ENCODE measurements at places on chromosomes 4 and X. TPM values are rescaled to one million over a fixed set of nuclear protein-coding genes. Genes with fewer than 3 reads are reported as not detected.

DNA sequence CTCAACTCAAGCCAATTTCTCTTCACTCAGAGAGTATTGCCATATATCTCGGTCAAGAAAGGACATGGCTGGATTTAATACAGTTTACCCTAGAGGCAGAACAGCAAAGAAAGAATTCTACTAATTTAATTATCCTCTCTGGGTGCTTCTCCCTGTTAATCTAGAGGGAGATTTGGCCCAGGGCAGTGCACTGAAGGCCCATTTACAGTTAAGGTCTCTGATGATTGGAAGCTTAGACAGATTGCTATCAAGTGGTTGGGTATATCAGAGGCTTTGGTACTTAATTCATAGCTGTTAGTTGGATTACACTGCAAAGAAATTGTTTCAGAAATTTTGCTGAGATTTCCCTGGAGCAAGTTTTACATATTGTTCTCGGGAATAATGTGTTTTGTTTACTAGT, 4.6 kb upstream of the CNKSR2 start:
- no peak for DNase-seq

GRCh38 chr4:98399915-98400314, 138.7 kb downstream of the RAP1GDS1 start:
- no peak for DNase-seq

DNA sequence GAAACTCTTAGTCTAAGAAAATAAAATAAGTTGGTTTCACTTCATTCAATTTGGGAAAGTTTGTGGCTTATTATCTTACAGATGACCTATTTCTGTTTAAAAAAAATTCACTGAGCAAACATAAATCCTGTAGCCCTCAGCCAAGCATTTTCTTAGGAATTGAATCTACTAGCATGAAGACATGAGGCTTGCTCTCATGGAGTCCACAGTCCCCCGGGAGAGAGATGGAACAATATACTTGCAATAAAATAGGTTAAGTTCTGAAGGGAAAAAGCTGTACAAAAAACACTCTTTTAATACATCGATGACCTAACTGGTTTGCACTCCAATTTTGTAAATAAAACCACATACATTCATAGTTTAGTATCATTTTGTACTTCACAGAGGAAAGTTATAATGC, 642.6 kb upstream of the FAM241A start:
- DNase-seq = no peak

- DNase-seq = no peak
These were observed 42.7 kb downstream of the METAP1 start for GRCh38 chr4:99038213-99038612.

Gene MTMR8
- total RNA-seq = 0.37 TPM

- no peak for DNase-seq
These were observed 230.1 kb upstream of the FAT4 start for GRCh38 chr4:125084608-125085007.

- no peak for DNase-seq
These were observed 48.2 kb downstream of the RBM47 start for GRCh38 chr4:40581254-40582140.

GRCh38 chrX:154431341-154431740, 2.9 kb downstream of the ATP6AP1 start:
- DNase-seq = no peak

DNA sequence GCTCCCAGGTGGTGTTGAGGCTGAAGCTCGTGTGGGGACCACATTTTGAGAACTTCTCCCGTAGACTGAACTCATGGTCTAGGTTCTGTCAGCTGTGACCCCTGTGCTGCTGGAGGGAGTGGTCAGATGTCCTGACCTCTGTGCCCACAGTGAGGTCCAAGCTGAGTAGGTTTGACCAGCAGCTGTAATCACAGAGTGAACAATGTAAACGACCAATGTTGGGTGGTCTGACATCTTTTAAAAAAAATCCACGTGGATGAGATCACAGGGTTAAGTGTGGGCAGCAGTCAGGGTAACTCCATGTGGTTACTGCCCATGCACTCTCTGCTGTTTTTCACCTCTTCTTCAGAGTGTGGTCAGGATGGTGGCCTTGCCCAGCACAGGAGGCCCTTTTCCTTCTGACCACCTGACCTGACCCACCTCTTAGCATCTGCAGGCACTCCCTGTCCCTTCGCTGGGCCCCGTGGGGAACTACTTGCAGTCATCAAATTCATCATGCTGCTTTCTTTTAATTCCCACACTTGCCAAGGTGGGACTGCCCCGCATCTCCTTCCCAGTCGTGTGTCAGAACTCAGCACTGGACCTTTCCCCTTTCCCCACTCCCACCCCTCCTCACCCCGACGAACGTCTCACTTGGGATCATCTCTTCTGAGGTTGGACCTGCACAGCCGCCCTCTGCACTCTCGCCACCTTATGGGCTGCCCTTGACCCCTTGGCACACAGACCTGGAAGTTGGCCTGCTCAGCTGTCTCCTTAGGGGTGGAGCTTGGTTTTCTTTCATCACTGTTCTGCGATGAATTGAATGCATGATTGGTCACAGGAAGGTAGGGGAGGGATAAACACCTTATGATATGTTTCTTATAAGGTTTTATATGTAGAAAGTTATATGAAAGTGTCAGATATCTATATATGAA, 120.1 kb downstream of the PTTG2 start:
- no peak for DNase-seq

GRCh38 chr4:27594922-27595321, 734.3 kb downstream of the STIM2 start:
- no peak for DNase-seq

- DNase-seq = no peak
These were observed 31.4 kb downstream of the VCX2 start for GRCh38 chrX:8139716-8140115.

DNA sequence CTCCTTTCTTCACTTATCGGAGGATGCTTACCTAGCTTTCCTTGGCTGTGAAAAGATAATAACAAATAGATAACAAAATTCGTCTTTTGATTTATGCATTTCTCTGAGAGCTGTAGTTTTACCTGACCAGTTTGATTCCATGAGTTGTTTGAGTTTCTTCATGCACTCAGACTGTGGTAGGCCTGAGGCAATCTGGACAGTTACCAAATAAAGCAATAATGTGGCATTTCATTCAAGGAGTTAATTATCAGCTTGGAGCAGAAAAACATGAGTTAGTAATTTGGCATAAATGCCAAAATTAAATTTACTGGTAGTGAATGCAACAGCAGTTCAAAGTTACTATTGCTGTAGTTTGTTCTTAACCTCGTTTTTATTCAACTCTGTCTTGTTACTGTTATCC, 53.5 kb downstream of the FABP2 start:
- no peak for DNase-seq

Gene TLR1
- total RNA-seq = 8.9 TPM

DNA sequence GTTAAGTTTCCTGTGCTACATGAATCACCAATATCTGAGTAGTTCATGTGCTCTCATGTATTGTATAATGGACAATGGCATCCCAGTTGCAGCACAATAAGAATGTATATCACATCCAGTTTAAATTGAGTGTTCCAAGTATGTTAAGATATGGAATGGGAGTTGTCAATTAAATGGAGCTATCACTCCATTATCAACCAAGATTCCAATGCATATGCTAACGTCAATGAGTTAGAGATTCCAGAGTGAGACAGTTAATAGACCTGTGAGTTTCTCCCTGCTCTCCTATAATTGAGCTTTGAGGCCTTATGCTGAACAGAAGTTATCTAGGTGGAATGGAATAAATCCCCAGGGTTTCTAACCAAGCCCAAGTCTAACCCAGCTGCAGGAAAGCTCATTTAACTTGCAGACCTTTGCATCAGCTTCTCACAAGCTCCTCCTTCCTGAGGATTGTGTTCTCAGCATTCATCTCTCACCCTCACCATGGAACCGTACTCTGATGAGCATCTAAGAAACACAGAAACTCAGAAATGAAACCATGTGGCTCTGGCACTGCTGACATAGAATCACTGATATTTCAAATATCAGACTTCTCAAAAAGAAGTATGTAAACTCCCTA, 84.8 kb downstream of the TIGD2 start:
- DNase-seq = no peak

Gene HTT-AS
- total RNA-seq = not detected

Gene XAGE1B
- total RNA-seq = 1.1 TPM

DNA sequence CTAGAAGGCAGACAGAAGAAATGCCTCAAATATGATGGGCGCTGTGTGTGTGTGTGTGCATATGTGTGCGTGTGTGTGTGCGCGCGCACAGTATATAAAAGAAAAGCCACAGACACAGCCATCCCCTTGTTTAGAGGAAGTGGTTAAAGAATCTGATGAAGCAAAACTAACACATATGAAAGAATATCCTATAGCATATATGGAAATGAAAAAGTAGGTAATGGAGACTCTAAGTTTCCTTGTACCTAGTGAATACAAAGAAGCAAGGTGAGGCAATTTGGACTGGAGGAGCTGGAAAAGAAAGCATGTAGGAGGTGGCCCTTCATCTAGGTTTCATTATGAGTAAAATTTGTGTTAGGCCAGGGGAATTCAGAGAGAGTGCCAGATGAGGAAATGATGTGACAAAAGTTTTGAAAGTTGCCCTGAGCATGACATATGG, 58.6 kb upstream of the MCF2 start:
- DNase-seq = no peak

GRCh38 chr4:64598066-64598465, 188.8 kb upstream of the TECRL start:
- DNase-seq = no peak

DNA sequence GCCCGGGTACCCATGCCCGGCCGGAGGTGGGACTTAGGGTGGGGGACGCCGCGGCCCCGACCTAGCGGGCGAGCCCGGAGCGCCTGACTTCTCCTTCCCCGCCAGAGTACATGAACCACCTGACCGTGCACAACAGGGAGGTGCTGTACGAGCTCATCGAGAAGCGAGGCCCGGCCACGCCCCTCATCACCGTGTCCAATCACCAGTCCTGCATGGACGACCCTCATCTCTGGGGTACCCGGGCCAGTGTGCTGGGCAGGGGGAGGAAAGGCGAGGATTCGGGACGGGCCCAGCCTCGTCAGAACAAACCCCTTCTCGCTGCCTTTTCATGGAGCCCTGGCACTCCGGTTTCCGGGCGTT, 622 bp downstream of the TAFAZZIN start:
- no peak for DNase-seq

Gene IQSEC2
- total RNA-seq = 10.7 TPM

Gene GAB1
- 81.7 TPM for total RNA-seq

- no peak for DNase-seq
These were observed 57.1 kb downstream of the RELL1 start for GRCh38 chr4:37628977-37629609.

Gene THAP9
- total RNA-seq = 3.0 TPM

Gene NWD2
- total RNA-seq = 0.08 TPM

DNA sequence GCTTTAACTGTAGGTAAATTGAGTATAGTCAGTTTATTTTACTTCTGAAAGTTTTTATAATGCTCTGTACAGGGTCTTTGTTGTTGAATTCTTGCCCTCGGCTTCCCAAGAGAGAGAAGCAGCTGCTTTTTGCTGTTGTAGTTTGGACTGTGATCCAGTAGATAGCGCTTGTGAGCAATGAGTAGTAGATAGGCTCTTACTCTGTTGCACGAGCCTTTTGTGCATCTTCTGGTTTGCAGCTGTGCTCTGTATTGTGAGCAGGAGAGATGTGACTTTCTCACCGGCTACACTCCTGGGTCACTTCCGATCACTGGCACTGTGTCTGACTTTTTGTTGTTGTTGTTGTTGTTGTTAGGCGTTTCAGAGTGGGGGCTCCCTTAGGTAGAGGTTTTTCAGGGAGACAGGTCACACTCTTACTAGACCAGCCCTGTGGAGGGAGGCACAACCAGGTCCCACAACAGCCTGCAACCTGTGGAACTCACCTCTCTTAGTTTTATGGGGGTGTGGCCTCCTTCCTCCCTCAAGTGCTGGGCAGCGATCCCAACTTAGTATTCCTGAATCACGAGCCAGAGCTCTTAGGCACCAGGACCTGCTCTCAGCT, 822.1 kb upstream of the GALNTL6 start:
- no peak for DNase-seq

GRCh38 chr4:44522761-44523445, 74.3 kb upstream of the KCTD8 start:
- DNase-seq = no peak

DNA sequence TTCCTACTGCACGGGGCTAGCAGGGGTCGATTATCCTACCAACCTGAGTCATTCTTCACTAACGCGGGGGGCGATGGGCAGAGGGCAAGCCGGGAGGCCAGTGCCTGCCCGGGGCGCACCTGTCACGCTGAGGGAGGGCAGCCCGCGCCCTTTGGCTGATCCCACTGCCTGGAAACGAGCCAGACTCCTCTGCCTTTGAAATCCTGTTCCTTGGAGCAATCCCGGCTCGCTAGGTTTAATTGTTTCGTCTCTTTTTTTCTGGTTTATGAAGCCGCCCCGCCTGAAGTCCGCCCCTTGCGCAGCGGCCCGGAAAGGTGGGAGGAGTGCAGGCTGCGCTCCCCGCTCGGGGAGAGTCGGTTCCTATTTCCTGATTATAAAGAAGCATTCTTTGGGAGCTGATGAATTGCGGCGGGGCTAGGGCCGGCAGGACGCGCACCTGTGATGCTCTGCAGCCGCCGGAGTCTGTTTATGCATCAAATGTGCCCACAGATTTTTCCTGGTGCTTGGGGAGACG, 484.2 kb downstream of the BCOR start:
- no peak for DNase-seq

GRCh38 chrX:1231850-1232465, 19.5 kb upstream of the CRLF2 start:
- DNase-seq = no peak

- no peak for DNase-seq
These were observed 102.5 kb upstream of the CASK start for GRCh38 chrX:42025861-42026260.

Gene CITED1
- 0.51 TPM for total RNA-seq

DNA sequence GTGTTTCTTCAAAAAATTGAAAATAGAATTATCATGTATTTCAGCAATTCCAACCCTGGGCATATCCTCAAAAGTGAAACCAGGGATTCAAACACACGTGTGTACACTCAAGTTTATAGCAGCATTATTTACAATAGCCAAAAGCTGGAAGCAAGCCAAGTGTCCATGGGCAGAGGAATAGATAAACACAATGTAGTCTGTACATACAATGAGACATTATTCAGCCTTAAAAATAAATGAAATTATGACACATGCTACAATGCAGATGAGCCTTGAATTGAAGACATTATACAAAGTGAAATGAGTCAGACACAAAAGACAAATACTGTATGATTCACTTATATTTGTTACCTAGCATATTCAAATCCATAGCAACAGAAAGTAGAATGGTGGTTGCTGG, 853.4 kb downstream of the STIM2 start:
- DNase-seq = no peak

Gene RNF212
- total RNA-seq = 1.9 TPM

Data from right atrium auricular region (tissue), 2 donors.